ENCODE measurements at places on chromosomes 12 and 14. TPM values are rescaled to one million over a fixed set of nuclear protein-coding genes. Genes with fewer than 3 reads are reported as not detected.

Gene KRT72
- total RNA-seq, result 0.28 TPM

Gene CFAP251
- total RNA-seq, result 0.80 TPM

- peaks cover 6% of the 10 kb centered on the region for H3K27me3 ChIP-seq
- H3K4me1 ChIP-seq, result no peaks in the 10 kb centered on the region
- no peak for DNase-seq
- peak overlapping the region; percentile 85 for H3K4me3 ChIP-seq
- H3K36me3 ChIP-seq, result peaks cover 13% of the 10 kb centered on the region
These were observed 21.6 kb upstream of the CHFR start for GRCh38 chr12:132909030-132909368.

GRCh38 chr14:73008501-73008900 is 18.4 kb downstream of the ZFYVE1 start:
- peaks cover 42% of the 10 kb centered on the region for H3K36me3 ChIP-seq
- peaks cover 3% of the 10 kb centered on the region for H3K27me3 ChIP-seq
- no peak for DNase-seq

DNA sequence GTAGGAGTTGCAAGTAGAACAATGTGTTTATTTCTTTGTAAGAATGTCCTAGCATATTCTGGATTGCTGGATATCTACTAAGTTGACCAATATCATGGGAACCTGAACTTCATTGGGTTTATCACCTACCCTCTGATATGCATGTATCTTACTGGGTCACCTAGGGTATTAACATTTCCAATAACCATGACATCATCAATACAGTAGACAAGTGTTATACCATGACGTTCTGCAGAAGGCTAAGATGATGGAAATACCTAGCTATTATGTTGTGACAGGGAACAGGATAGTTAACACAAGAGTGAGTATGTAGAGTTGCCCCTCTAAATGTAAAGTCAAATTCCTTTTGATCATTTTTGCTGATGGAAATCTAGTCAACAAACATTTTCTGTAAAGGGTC is 26.0 kb downstream of the GPR65 start:
- no peaks in the 10 kb centered on the region for H3K27me3 ChIP-seq
- no peak for DNase-seq
- no peaks in the 10 kb centered on the region for H3K36me3 ChIP-seq
- H3K27ac ChIP-seq, result no peak overlapping the region

DNA sequence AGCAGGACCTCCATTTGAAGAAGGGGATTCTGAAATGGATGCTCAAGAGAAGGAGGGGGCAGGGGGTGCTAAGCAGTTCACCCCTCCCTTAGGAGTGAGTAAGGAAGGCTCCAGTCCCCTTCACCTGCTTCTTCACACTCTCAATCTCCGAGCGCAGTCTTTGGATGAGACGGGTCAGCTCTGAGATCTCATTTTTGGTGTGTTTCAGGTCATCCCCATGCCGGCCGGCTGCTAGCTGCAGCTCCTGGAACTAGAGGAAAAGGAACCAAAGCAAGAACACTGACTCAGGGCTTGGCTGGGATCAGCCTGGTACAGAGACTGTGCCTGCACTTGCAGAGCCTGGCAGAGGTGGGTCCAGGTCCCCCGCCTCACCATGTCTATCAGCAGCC is 7.3 kb downstream of the KRT73 start:
- H3K36me3 ChIP-seq, result no peaks in the 10 kb centered on the region
- DNase-seq, result no peak
- H3K4me1 ChIP-seq, result peaks cover 13% of the 10 kb centered on the region
- peaks cover 5% of the 10 kb centered on the region for H3K27me3 ChIP-seq

Gene CAPS2
- 2.1 TPM for total RNA-seq

DNA sequence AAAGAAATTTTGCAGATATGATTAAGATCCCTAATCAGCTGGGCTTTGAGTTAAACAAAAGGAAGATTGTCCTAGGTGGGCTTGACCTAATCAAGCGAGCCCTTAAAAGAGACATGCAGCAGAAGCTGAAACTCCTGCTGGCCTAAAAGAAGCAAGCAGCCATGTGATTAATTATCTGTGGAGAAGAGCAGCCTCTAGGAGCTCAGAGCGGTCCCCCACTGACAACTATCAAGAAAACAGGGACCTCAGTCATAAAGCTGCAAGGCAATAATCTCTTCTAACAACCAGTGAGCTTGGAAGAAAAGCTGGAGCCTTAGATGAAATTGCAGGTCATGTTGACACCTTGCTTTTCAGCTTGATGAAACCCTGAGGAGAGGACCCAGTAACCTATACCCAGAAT is 288.9 kb upstream of the CLEC14A start:
- H3K27ac ChIP-seq, result no peak overlapping the region
- no peak for DNase-seq
- H3K4me3 ChIP-seq, result no peak overlapping the region
- H3K27me3 ChIP-seq, result no peaks in the 10 kb centered on the region
- H3K4me1 ChIP-seq, result no peaks in the 10 kb centered on the region

- no peak for DNase-seq
- no peaks in the 10 kb centered on the region for H3K4me1 ChIP-seq
- no peak overlapping the region for H3K4me3 ChIP-seq
- H3K36me3 ChIP-seq, result no peaks in the 10 kb centered on the region
- H3K27ac ChIP-seq, result no peak overlapping the region
- peaks cover 3% of the 10 kb centered on the region for H3K27me3 ChIP-seq
These were observed 8.3 kb upstream of the GNS start for GRCh38 chr12:64767495-64767894.

Gene SLC5A8
- not detected for total RNA-seq

Gene KLRC4
- total RNA-seq, result not detected

DNA sequence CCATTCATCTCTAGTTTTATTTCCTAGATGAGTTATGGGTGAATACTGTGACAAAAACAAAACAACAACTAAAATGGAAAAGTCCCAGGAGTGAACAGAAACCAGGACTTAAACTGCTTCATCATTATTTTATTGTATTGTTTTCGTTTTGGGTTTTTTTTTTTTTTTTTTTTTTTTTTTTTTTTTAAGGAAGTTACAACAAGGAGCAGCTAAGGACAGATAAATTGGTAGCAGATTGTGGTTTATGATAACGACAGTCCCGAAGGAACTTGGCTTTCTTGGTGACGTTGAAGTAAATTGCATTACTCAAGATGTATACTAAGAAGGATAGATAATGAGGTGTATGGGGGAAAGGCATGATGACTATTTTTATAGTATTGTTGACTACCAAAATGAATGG is 866.3 kb downstream of the NRXN3 start:
- DNase-seq, result no peak
- H3K36me3 ChIP-seq, result no peaks in the 10 kb centered on the region
- no peak overlapping the region for H3K4me3 ChIP-seq
- H3K27ac ChIP-seq, result no peak overlapping the region
- H3K27me3 ChIP-seq, result no peaks in the 10 kb centered on the region
- no peaks in the 10 kb centered on the region for H3K4me1 ChIP-seq

DNA sequence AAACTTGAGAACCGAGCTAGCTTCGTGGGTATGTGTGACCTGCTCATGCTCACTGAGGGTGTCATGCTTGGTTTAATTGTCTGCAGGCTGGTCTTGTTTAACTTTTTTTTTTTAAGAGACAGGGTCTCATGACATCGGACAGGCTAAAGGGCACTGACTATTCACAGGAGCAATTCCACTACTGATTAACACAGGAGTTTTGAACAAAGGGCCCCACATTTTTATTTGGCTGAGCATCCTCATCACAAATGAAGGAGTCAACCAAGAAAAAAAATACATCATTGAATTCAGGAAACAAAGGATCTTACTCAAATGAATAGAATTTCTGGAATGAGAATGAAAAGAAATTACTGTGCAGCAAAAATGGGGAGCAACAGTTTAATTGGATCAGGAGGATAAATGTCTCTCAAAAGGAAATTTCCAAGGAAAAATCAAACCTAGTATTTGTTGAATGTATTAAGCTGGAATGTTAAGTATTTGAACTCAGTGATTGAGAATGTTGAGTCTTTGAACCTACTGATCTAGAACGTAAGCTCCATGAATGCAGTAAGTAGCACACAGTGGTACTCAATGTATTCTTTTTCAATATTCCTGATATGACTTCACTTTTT is 20.8 kb upstream of the PYROXD1 start:
- no peak for DNase-seq
- H3K27me3 ChIP-seq, result no peaks in the 10 kb centered on the region
- H3K36me3 ChIP-seq, result no peaks in the 10 kb centered on the region
- no peak overlapping the region for H3K27ac ChIP-seq
- H3K4me3 ChIP-seq, result no peak overlapping the region
- no peaks in the 10 kb centered on the region for H3K4me1 ChIP-seq

- DNase-seq, result no peak
- H3K36me3 ChIP-seq, result peaks cover 4% of the 10 kb centered on the region
- no peak overlapping the region for H3K4me3 ChIP-seq
- H3K4me1 ChIP-seq, result no peaks in the 10 kb centered on the region
These were observed 139.0 kb downstream of the SYNE2 start for GRCh38 chr14:63991833-63992232.

DNA sequence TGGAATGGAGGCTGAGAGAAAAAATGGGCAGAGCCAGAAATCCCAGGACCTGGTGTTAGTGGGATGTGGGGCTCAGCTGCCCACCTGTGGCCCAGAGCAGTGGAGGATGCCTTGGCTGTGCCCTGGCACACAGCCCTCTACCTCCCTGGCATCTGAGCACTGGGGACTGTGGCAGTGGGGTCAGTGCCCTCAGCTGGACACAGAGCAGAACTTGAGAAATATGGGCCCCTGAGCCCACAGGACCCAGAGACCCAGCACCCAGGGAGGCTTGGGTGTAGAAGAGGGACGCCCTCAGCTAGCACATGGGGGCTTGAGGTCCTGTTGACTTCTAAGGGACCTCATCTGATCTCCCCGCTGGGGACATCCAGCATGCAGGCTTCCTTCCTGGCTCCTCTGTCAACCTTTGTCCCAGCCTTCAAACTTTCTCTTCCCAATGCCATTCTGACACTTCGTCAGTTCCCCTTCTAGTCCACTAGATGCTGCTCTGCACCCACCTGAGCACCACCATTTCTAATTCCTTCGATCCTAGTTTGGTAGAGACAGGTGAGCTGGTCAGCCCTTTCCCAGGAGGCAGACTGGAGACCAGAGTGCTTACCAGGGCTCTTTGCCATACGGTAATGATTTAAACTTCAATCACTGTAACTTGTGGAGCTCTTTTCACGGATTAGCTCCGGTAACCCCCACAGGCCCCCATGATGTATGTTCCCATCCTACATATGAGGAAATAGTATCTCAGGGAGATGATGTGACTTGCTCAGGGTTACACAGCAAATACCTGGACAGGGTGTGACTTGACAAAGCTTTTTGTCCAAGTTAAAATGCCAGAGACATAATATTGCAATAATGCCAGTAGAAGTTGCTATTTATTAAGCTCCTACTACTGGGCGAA is 143.7 kb downstream of the ASCL4 start:
- no peak overlapping the region for H3K4me3 ChIP-seq
- no peaks in the 10 kb centered on the region for H3K4me1 ChIP-seq
- H3K27ac ChIP-seq, result no peak overlapping the region
- no peaks in the 10 kb centered on the region for H3K36me3 ChIP-seq
- H3K27me3 ChIP-seq, result peaks cover 4% of the 10 kb centered on the region

DNA sequence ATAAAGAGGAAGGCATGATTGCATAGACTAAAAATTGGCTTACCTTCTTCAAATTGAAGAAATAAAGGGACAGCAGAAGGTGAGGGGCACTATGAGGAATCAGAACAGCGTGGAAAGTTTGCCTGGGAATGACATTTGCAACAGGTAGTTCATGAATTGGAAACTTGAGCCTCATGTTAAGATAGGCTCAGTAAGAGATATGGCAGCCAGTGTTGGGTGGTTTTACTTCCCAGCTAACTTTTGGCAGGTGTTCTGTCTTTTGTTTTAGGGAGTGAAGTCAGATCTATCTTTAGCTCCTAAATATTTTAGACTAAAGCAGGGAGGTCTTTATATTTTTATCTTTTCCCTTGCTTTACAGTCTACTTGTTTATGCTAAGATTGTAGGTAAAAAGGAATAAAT is 122.4 kb downstream of the ANO6 start:
- H3K27me3 ChIP-seq, result peaks cover 4% of the 10 kb centered on the region
- DNase-seq, result no peak
- no peak overlapping the region for H3K27ac ChIP-seq
- peaks cover 2% of the 10 kb centered on the region for H3K4me1 ChIP-seq
- no peak overlapping the region for H3K4me3 ChIP-seq

Gene KRT75
- not detected for total RNA-seq

DNA sequence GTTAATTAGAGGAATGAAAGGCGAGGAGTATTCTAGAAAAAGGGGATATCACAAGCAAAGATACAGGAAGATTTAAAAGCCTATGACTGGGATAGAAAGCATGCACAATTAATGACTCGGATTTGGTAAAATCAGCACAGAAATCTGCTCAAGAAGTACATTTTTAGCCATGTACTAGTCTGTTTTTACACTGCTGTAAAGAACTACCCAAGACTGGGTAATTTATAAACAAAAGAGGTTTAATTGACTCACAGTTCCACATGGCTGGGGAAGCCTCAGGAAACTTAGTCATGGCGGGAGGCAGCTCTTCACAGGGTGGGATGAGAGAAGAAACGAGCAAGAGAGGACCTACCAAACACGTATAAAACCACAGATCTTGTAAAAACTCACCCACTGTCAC is 716.3 kb upstream of the MDGA2 start:
- no peak overlapping the region for H3K4me3 ChIP-seq
- no peaks in the 10 kb centered on the region for H3K36me3 ChIP-seq
- no peak for DNase-seq
- no peaks in the 10 kb centered on the region for H3K4me1 ChIP-seq

- no peak overlapping the region for H3K27ac ChIP-seq
- no peak overlapping the region for H3K4me3 ChIP-seq
- H3K4me1 ChIP-seq, result no peaks in the 10 kb centered on the region
- DNase-seq, result no peak
These were observed 751.0 kb upstream of the TMEM132C start for GRCh38 chr12:127515941-127516340.

DNA sequence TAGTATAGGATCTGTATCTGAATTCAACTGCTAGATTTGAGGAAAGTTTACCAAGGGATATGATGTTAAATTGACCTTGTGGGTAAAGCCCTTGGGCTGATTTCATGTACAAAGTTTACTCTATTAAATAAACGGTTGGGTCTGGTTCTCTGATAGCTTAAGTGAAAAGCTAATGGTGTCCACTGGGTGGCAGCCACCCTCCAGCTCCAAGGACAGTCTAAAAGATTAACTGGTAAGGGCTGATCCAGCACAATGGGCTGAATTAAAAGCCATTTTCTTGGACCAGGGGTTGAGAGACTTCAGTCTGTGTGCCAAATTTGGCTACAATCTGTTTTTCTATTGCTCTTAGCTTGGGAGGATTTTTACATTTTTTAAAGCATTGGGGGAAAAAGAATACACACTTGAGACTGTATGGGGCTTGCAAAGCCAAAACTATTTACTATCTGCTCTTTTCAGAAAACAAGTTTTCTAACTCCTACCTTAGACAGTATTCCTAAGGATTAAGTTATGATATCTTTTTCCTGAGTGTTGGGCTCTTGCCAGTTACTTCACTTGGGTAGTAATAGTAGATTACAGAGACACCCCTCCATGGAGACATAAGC is 116.5 kb downstream of the GPHN start:
- no peaks in the 10 kb centered on the region for H3K4me1 ChIP-seq
- H3K27me3 ChIP-seq, result no peaks in the 10 kb centered on the region
- H3K36me3 ChIP-seq, result peaks cover 7% of the 10 kb centered on the region
- H3K27ac ChIP-seq, result no peak overlapping the region

Gene SERPINA10
- total RNA-seq, result not detected

- no peak for DNase-seq
- H3K4me3 ChIP-seq, result no peak overlapping the region
- no peaks in the 10 kb centered on the region for H3K36me3 ChIP-seq
- H3K4me1 ChIP-seq, result no peaks in the 10 kb centered on the region
- no peaks in the 10 kb centered on the region for H3K27me3 ChIP-seq
These were observed 126.0 kb upstream of the CNTN1 start for GRCh38 chr12:40566271-40566670.
